T-helper 17 cell (primary cell): ENCODE measurements at places on chromosomes 16 and 17.

- DNase-seq, result no peak
Observed at GRCh38 chr16:27429330-27429871, 27.4 kb downstream of the IL21R start.

- no peak for DNase-seq
Observed at GRCh38 chr16:56871172-56871593, 6.2 kb downstream of the SLC12A3 start.

GRCh38 chr17:606508-607250 is 108.0 kb downstream of the VPS53 start:
- no peak for DNase-seq

DNA sequence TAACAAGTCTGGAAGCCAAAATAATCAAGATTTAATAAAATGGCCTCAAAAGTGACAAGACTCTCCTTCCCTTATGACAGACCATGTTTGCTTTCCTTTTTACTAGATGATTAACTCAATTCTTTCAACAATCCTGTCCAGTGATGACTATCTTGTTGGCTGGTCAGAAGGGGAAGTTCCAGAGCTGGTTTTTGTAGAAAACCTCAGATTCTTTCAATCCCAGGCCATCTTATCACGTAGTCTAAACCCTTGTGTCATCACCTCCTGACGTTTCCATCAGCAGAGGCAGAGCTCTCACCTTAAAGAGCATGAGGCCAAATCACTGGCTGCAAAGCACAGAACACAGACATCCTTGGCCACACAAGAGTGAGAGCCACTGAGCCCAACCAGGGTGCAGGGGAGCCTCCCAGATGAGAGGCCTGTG is 125.3 kb downstream of the ANKRD11 start:
- no peak for DNase-seq

DNA sequence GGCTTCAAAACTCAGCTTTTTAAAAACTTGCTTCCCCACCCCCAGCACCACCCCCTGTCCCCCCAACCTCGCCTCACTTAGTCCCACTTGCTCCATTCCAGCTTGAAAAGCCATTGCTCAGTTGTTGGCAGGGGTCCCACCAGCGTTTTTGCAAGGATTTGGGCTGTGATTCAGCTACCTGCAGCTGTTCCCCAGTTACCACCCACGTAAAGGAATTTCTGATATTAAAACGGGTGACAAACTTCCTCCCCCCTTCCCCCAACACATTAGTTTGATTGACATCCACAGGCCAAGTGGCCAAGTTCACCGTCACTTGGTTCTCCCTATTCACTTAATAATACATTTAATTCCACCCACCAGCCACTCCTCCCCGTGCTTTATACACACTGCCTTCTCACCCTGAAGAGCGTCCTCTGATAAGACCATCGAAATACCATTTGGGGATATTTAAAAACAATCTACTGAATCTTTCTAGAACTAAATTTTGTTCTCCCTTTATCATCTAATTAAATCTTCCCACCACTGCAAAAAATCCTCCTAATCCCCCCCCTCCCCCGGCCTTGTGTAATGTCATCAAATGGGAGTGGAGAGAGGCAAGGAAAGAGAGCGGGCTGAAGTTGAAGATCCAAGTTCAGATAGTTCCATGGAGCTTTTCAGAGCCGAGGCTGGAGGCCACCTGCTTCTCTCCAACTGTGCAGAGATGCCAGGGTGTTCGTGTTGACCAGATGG is 55.1 kb downstream of the SOX9 start:
- DNase-seq, result no peak

- no peak for DNase-seq
Observed at GRCh38 chr16:505479-506245, 21.9 kb upstream of the CAPN15 start.

DNA sequence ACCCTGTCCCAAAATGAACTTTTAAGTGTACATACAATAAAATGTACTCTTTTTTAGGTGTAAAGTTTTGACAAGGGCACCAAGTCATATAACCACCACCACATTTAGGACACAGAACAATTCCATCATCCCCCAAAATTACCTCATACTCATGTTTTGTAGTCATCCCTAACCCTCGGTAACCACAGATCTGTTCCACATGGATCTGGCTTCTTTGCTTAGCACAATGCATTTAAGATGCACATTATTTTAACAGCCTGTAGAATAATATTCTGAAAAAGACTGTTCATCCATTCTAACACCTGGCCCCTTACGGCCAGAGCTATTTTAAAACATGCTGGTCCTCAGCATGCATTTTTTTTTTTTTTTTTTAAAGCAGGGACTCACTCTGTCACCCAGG is 25.2 kb upstream of the CFAP20 start:
- no peak for DNase-seq

DNA sequence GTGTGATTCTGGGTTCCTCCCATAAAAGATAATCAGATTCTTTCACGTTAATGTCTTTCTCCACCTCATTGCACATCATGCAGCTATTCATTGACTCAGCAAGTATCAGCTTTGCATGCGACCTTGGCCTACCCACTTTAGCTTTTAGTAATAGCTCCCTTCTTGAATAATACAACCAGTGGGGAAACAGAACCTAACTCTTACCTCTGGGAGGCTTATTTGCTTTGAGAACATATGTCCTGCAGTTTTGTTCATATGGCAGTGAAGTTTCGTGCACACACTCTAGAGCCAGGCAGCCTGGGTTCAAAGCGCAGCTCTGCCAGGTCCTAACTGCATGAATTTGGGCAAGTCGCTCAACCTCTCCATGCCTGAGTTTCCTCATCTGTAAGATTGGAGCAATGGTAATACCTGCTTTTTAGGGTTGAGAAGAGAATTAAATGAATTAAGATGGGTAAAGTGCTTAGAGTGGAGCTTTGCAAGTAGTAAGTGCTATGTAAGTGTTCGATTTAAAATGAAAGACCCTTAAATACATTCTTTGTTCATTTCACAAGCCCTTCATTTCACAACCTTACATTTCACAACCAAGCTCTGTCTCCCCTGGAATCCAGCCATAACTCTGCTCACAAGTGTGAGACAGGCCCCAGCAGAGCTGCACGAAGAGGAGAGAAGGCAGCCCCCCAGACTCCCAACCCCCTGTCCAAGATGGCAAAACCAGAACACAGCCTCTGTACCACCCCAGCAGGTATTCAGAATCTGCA is 29.3 kb downstream of the MAPT start:
- no peak for DNase-seq

DNA sequence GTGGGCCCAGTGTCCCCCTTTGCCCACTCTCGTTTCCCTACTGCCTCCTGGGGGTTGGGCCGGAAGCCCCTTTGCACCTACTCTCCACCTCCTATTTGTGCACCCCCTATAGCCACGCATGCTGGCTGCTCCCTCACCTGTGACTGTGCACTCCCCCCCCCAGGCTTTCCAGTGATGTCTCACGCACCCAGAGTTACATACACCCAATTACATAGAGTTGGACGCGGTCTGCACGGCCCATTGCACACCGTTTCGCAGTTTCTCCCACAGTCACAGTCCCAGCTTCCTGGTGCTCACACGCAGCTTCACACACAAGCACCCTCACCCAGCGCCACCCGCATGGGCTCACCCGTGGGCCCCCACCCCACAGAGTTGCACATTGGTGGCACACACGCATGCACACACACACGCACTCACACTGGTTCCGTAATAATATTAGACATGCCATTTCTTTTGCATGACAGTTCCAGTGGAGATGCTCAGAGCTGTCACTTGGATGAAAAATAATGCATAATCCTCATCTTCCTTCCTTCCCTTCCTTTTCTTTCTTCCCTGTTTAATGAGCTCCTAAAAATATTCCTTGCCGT is 21.5 kb upstream of the C1QL1 start:
- DNase-seq, result no peak

DNA sequence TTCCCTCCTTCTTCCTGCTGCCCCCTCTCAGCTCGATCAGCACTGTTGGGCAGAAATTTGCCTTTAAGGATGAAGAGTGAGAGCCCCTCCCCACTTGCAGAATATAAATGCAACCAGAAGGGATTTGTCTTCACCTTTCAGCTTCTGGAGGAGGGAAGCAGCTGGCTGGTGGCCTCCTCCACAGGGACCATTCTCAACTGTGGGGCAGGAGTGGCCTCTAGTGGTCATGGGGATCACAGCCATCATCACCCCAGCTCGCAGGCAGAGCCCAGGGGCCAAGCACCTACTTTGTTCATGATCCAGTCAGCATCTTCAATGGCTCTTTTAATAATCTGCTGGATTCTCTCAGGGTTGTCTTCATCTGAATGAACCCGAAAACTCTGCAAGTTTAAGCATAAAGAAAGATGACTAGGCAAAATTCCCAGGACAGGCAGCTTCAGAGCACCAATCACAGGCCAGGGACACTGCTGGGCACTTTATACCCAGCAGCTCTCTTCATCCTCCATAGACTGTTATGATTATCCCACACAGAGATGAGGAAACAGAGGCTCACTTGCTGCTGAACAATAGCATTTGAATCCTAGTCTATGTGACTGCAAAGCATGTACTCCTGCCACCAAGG is 13.1 kb downstream of the LYRM9 start:
- peak; percentile 51 for DNase-seq

- no peak for DNase-seq
Observed at GRCh38 chr17:73770115-73770848, 126.0 kb upstream of the SDK2 start.

- no peak for DNase-seq
Observed at GRCh38 chr16:740459-740763, 386 bp downstream of the CIAO3 start.

DNA sequence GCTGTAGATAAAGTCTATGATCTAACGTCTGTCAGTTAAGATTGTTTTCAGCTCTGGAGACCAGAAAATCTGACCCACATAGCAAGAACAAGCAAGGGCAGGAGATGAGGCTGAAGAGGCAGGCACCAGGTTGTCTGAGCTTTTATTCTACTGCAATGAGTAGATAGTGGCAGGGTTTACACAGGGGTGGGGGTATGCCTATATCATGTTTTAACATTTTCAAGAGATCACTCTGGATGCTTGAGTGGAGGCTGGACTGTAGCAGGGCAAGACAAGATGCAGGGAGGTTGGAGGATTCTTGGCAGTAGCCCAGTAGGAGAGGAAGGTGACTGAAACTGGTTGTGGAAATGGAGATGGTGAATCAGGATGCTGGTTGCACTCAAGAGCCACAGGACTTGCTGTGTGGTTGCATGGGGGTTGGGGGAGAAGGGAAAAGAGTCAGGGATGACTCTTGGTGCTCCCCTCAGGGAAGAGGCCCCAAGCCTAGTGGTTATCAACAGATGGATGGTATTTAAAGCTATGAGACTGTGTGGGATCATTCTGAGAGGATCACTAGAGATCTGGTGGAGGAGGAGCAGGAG is 143.1 kb upstream of the KCNJ18 start:
- DNase-seq, result no peak

DNA sequence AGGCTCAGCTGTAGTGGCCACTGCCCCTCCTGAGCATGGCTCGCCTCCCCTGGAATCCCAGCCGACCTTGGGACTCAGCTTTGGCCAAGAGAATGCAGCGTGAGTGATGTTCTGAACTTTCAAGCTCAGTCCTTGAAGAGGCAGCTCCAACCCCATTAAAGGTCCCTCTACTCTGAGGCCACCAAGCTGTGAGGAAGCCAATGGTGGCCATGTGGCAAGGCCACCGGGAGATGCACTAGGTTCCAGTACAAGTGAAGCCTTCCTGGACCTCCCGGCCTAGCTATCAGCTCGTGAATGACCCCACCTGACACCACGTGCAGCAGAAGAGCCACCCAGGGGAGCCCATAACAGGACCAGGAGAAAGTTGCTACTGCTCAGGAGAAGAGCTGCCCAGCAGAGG is 81.7 kb upstream of the GNG13 start:
- DNase-seq, result no peak

DNA sequence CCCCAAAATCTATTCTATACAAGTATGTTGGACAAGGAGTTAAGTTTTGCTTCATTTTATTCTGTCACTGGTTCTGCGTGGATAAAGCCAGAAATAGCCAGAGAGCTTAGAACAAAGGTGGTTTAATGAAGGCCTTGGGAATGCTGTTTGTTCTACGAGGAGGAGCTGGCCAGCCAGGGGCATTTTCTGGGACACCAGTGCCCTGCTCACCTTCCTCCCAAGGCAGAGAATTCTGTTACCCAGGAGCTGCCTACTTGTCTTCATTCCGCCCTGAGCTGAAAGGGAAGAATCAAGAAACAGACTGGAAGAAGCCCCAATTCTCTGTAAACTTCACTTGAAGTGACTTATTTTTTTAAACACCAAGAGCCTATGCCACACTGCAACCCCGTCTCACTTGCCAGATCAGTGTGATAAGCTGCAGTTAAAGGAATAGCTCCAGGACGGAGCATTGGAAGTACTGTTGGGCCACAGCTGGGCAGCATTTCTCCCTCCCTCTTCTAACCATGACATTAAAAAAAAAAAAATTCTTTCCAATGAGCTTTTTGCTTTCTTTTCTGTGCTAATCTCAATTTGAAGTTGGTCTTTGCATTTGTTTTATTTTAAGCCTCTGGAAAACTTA is 149.8 kb upstream of the DYNLRB2 start:
- no peak for DNase-seq

GRCh38 chr16:84833144-84833500 is 13.3 kb downstream of the CRISPLD2 start:
- no peak for DNase-seq
